Smooth muscle cell of the brain vasculature (primary cell): ENCODE measurements at places on chromosomes 2 and 18.

DNA sequence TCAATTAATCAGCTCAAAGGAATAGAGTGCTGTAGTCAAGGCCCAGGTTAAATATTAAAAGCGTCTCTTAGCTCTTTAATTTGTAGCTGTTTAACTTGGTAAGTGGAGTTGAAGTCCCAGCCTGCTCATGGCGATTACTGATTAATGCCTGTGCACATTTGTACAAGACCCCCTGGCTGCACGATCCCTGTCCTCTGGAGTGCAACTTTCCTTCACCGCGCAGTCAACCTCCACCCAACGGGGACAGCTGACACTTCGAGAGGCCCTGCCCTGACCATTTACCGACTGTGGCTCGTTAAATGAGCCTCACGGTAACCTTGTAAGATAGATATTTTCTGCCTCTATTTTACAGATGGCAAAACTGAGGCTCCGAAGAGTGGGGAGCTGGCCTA lies 5.5 kb upstream of the CYS1 start:
- DNase-seq = no peak

GRCh38 chr2:154455866-154456265 lies 242.6 kb upstream of the KCNJ3 start:
- DNase-seq = no peak

DNA sequence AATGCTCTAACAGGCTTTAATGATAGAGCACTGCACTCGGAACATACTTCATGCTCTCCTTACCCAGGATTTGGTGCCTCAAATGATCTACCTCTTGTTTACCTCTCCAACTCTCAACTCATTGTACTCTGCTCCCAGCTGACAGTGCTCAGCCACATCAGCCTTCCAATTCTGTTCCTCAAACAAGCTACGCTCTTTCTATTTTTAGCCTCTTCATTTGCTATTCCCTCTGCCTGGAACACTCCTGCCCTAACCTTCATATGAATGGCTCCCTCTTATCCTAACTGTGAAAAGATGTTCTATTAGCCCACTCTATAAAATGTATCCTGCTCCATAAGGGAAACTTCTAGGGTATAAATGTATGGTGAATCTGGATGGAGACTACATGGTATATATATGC lies 42.5 kb downstream of the PIGN start:
- no peak for DNase-seq

- DNase-seq = no peak
Observed at GRCh38 chr18:58755304-58756010, 84.2 kb downstream of the MALT1 start.

- no peak for DNase-seq
Observed at GRCh38 chr2:96949701-96950350, 36.6 kb downstream of the FAM178B start.

- DNase-seq = no peak
Observed at GRCh38 chr2:105752691-105753358, 8.1 kb downstream of the NCK2 start.

GRCh38 chr18:51133580-51134160 lies 63.8 kb downstream of the MEX3C start:
- DNase-seq = no peak

DNA sequence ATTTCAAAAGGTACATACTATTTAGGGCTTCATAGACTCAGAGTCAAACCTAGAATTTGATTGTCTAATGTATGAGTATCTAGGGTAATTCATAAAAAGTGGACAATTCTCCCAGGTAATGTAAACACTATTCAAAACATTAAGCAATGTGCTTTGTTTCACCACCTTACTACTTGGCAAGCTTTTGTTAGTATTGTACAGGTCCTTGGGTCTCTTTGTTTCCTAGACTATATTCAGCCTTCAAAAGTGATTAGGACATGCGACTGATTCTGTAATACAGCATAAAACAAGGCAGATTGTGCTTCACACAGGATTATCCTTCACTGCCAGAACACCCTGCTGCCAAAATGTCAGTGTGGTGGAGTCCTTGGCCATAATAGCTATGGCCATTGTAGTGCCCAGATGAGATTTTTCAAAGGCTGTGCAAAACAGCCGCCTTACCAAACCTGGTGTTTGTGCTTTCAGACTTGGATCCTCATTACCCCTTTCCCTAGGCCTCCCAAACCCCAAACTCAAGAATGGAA lies 90.1 kb upstream of the CAVIN2 start:
- DNase-seq = no peak

- DNase-seq = no peak
Observed at GRCh38 chr2:68612765-68613519, 30.4 kb upstream of the PROKR1 start.

DNA sequence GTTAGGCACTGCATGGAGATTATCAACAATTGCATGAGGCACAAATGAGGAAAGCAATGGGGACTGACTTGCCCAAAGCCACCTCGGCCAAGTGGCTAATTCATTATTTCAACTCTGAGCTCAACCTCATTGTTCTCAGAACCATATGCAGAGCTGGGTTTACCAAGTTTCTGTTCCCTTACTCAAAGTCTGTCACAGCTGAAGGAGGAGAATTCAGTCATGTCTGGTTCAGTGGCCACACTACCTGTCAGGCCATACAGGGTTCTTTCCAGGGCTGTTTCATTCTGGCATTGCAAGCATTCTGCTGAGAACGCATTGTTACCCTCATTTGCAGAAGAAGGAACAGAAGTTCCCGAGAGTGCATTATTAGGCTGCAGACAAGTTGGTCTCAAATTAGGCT lies 181.7 kb downstream of the MYT1L start:
- DNase-seq = no peak

GRCh38 chr2:216776066-216776850 lies 80.9 kb upstream of the IGFBP5 start:
- DNase-seq = no peak

DNA sequence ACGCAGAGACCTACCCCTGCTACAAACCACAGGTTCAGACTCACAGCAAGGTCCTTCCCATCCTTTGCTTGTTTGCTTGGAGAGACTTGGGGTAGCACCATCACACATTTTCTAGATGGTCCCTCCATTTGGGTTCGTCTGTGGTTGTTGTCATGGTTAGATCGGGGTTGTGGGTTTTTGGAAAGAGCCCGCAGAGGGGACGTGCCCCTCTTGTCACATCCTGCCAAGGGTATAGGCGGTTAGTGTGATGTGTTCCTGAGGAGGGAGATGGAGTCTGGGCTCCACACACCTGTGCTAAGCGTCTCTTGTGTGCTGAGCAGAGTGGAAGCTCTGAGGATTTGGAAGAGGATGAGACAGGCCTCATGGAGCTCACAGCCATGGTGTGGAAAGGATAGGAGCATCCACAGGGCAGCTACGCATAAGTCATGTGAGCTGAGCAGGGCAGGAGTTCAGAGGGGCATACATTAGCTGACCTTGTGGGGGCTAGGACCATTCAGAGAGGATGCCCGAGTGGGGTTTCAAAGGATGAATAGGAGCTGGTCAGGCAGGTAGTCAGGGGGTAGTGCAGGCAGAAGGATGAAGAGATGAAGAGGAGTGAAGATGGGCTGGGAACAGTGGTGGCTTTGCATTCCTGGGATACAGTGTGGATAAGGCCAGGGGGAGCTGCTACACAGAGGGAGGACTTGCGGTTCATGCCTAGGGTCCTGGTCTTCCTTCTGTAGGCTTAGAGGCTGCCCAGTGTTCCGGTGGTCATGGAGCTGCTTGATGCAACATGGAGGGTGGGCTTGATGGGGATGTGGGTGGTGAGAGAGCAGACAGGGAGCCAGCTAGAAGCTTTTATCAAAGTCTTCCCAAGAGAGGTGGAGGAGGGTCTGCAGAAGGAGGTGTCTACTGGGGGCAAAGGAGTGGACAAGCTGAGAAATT lies 62.9 kb downstream of the ACKR3 start:
- DNase-seq = no peak

GRCh38 chr2:75153221-75153620 lies 46.1 kb downstream of the TACR1 start:
- no peak for DNase-seq

DNA sequence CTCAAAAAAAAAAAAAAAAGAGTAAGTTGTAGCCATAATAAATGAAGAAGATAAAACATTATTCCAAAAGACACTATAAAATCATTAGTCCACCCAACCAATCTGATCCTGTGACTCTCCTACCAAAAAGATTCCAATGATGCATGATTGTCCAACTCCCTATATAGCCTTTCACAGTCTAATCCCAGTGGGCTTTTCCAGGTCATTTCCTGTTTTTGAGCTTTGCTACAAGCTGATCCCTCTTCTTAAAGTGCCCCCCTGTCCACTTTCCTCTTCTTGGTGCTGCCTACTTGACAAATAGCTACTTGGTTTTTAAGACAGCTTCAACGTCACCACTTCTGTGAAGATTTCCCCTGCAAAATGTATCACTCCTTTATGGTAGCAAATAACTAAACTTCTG lies 88.4 kb downstream of the SEMA4F start:
- DNase-seq = no peak

- DNase-seq = no peak
Observed at GRCh38 chr2:74045454-74045853, 60.7 kb downstream of the TET3 start.

- no peak for DNase-seq
Observed at GRCh38 chr2:216350214-216350791, 22.0 kb downstream of the MARCHF4 start.

- DNase-seq = no peak
Observed at GRCh38 chr2:131041402-131042147, 51.7 kb downstream of the FAM168B start.

DNA sequence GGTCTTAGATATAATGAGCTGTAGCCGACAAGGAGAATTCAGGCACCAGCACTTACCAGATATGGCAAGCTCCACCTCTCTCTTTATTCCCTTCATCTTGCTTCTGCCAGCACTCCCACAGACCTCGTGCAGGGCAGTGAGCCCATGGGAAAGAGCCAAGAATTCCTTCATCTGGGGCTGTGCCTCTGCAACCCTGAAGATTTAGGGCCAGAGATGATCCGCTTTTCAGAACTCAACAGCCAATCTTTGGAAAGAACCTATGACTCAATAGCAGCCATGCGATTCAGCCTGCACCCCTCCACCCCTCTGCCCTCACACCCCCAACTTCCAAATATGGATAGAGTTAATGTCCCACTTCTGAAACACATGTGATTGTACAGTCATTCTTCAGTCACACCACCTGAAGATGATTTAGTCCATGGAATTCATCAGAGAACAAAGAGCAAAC lies 533.7 kb upstream of the TNP1 start:
- DNase-seq = no peak

GRCh38 chr2:55047677-55048299 lies 2.5 kb downstream of the RTN4 start:
- DNase-seq = no peak

- no peak for DNase-seq
Observed at GRCh38 chr2:42048299-42049220, 739 bp downstream of the PKDCC start.

GRCh38 chr2:8455236-8456150 lies 226.4 kb upstream of the ID2 start:
- no peak for DNase-seq

- no peak for DNase-seq
Observed at GRCh38 chr2:97910403-97911205, 85.1 kb downstream of the TMEM131 start.

- no peak for DNase-seq
Observed at GRCh38 chr18:76353500-76353899, 141.5 kb downstream of the ZNF516 start.

DNA sequence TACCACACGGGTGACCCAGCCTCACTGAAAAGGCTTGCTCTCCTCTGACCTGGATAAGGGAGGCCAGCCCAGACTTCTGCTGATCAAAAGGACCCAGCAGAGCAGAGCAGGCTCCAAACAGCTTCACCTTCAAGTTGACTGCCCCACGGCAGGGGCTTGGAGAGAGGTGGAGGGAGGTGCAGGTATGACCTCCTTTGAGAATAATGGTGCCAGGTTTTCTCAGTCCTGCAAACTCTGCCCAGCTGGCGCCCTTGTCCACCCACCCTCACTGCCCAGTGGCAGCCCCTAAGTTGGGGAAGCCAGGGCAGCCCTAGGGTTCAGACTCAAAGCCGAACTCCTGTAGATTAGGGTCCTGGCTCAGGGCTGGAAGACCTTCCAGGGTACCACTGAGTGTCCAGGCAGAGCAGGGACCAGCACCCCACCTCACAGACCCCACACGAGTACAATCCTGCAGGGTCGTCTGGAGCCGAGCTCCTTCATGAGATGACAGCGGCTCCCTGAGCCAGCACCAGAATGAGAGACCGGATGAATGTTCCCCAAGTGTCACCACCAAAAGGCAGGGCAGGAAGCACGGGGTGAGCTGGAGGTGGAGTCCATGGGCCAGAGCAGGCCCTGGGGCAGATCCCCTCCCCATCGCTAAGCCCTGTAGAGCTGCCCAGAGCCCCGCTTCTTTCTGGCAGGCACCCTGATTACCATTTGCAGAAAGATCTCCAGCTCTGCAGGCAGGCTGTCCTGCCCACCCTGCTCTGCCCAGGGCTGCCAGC lies 3.6 kb upstream of the GPC1 start:
- DNase-seq = no peak

- no peak for DNase-seq
Observed at GRCh38 chr2:238039985-238040384, 20.8 kb upstream of the SCLY start.

GRCh38 chr2:16105669-16106281 lies 165.4 kb downstream of the MYCN start:
- no peak for DNase-seq

DNA sequence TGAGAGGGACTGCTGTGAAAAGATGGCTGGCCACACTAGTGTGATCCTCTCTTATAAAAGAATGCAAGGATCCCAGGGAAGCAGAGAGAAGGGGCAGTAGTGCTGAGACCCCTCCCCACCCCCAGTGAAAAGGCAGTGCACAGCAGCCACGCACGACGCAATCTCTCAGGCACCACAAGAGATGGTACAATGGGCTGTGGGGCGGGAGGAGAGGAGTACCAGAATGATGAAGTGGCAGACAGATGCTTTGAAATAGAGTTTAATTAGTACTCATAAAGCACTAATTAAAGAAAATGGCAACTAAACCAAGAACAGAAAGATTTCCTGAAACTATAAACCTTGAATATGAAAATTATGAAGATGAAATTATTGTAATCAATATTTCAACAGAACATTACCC lies 29.0 kb downstream of the B4GALT6 start:
- DNase-seq = no peak

- no peak for DNase-seq
Observed at GRCh38 chr2:145759228-145759915, 1239.5 kb upstream of the ZEB2 start.

DNA sequence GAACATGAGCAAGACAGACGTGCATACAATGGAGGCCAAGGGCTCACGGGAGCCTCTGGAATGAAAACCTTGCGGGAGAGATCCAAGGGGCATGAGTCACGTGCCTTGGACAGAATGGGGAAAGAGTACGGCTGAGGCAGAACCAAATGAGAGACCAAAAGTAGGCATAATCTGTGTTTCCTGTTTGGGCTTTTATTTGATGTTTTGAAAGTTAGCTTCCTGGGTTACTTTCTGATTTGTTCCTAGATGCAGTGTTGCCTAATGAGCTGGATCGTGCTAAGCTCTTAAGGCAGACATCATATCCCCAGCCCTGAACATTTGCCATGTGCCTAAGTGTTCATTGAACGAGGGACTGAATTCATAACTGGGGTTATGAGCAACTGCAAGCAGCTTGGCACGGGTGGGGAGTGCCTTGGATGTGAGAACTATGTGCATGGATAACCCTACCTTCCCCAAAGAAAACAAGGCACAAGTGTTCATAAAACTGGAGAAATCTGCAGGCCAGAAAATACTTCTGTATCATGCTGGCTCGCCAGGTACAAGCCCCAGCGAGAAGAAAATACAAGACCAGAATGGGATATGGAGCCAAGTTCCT lies 60.3 kb upstream of the RPL31 start:
- DNase-seq = no peak

GRCh38 chr2:104658904-104659591 lies 194.9 kb upstream of the POU3F3 start:
- no peak for DNase-seq
